Astrocyte of the hippocampus (primary cell): ENCODE measurements at places on chromosomes 13 and 19.

DNA sequence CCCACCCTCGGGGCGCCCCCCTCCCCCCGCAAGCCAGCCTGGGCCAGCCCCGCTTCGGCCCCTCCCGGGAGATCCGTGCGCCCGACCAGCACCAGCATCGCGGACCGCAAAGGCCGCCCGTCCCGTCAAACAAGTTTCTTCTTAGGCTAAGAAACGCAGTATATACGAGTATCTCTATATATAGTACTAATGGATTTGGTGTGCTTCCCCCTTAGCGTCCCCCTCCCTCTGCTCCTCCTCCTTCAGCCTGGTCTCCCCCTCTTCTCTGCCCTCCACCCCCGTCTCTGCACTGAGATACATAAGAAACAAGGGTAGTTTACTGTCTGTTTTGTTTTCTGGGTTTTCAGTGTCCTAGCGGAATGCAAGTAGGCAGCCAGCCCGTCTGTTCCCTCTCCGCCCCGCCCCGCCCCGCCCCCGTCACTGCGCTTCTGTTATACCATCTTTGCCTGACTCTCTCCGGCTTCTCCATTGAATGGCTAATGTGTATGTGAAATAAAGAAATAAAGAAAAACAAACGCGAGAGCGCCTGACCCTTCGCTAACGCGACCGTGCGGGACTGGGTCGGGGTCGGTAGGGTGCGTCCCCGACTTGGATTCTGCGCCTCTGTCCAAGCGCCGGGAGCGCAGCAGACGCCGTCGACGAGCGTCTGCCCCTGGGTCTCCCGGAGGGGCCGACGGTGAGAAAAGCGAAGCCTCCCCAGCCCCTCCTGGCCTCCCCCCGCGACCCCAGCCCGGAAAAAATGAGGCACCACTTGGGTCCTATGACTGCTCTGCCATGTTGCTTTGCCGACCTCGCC, 4.2 kb downstream of the LYL1 start:
- peak; percentile 71 for DNase-seq

GRCh38 chr13:91889641-91890040, 491.2 kb downstream of the GPC5 start:
- no peak for DNase-seq

DNA sequence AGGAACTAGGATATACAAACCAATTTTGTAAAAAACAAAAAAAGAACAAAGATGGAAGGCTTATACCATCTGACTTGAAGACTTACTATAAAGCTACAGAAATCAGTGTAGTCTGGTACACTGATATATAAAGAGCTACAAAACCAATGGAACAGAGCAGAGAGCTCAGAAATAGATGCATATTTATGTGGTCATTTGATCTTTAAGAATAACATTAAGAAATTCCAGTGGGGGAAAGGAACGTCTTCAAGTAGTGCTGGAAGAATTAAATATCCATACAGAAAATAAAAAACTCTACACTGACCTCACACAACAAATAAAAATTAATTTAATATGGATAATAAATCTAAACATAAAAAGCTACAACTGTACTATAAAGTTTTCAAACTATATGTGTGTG, 317.0 kb downstream of the ENOX1 start:
- no peak for DNase-seq

GRCh38 chr13:111947026-111947810, 119.7 kb upstream of the SOX1 start:
- DNase-seq = no peak
